Stimulated activated CD8-positive, alpha-beta memory T cell treated with anti-CD3 and anti-CD28 coated beads, Interleukin-4, amount 100 ng/mL, for 48 hours (primary cell): ENCODE measurements at places on chromosomes 2 and 18.

- DNase-seq: no peak
Measured at GRCh38 chr18:42165922-42166513, 211.0 kb downstream of the PIK3C3 start.

DNA sequence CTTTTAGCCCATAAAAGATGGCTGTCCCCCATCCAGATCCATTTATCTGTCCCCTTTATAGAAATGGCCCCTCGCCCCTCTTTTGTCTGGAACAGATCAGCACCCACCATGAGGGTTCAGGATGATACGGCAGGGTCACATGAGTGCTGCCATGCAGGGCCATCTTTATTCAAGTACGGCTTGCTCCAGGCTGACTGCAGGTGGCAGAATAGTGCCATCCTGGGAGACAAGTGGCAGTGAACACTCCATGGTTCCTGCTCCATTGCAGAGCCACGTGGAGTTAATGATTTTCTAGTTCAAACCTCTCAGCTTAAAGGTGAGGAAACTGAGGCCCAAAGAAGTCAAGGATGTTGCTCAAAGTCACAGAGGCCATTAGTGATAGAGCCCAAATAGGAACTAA lies 180.6 kb downstream of the CLIP4 start:
- DNase-seq: no peak

DNA sequence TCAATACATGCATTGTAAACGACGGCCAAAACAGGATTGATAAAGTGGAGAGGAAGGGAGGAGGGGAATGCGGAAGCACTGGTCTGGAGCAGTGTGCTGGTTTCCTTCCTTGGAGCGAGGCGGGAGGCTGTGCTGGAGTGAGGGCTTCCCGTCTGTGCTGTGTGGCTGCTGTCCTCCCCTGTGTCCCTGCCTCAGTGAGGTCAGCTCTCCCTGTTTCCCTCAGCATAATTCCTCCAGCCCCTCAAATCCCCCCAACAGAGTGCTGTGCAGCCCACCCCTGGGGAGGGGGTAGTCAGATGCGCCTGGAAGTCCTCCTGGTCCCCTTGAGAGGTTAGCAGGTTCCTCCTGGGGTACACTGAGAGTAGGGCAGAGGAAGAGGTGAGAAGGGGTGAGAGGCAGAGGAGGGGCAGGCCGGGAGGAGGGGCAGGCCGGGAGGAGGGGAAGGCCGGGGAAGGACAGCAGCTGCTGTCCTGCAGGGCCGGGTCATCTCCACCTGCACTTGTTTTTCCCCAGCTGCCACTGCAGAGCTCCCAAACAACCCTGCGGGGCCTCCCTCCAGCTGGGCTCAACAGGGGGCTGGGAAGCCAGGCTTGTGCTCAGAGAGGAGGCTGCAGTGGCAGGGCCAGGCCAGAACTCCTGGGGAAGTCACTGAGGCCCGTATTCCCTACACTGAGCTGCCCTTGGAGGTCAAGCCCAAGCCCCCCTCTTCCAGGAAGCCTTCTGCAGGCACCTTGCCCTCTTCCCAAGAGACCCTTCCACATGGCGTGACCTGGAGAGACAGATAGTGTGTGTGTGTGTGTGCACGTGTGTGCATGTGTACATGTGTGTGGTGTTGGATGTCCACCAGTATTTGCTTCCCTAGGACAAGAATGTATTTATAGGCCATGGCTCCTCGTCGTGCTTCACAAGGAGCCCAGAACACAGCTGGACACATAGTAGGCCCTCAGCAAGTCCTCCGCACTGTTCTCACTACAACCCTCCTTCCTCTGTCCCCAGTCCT lies 13.2 kb upstream of the ATP6V1B1 start:
- no peak for DNase-seq

GRCh38 chr2:1153920-1154319 lies 203.3 kb downstream of the SNTG2 start:
- DNase-seq: no peak

DNA sequence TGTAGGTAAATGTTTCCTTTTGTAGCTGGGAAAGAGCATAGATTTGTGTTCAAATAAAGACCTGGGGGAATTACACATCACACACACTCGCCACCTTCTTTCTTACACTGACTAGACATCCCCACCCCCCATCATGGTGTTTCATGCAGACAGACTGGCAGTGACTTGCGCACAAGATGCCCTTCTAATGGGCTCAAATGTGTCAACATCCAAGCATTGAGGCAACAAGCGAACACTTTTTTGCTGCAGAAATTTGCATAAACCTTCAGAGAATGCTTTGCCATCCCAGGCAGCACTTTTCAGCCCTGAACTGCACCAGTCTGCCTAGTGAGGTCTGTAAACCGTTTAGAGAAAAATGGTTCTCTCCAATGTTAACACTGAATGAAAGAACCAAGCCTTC lies 4.5 kb downstream of the HOXD8 start:
- no peak for DNase-seq

DNA sequence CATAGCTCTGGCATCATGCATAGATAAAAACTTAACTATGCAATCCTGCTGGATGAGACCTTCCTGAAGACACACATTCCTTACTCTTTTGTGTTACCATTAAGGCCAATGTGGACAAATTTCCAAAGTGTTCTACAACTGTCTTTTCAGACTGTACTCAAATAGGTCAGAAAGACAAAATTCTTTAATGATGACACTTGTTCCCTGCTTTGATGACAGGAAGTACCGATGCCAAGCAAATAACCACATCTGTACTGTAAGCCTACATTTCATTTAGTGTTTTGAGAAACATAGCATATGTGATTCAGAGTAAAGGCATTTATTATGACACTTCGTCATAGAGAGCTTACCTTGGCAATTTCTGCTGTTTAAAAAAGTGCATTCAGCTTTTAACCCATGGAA lies 55.0 kb downstream of the PMAIP1 start:
- DNase-seq: no peak

DNA sequence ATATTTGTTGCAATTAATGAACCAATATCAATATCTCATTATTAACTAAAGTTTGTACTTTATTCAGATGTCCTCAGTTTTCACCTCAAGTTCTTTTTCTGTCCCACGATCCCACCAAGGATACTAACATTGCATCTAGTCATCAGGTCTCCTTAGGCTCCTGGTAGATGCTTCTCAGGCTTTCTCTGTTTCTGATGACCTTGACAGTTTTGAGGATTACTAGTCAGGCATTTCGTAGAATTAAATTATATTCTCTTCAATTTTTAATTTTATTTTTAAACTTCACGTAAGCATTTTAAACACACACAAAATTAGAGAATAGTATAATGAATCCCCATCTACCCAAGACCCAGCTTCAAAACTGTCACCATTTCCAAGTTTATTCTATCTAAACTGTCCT lies 5.6 kb upstream of the ACYP2 start:
- DNase-seq: no peak

- DNase-seq: no peak
Measured at GRCh38 chr2:12199491-12200211, 453.2 kb downstream of the LPIN1 start.

DNA sequence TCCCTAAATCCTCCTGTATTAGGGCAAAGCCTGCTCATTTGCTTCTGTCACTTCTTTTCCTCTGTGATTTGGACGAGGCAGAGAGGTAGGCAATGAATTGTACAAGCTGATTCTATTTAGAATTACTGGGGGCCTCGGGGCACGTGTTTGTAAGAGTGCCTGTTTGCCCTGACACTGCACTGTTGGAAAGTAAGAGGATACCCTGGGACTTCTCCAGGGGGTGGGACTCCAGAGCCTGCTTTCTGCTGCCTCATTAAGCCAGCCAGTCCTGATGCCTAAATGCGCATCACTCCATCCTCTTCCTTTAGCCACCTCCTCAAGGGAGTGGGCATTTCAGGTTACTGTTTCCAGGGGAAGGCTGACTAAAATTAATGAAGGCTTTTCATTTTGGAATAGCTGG lies 134.3 kb downstream of the TDRD15 start:
- no peak for DNase-seq

DNA sequence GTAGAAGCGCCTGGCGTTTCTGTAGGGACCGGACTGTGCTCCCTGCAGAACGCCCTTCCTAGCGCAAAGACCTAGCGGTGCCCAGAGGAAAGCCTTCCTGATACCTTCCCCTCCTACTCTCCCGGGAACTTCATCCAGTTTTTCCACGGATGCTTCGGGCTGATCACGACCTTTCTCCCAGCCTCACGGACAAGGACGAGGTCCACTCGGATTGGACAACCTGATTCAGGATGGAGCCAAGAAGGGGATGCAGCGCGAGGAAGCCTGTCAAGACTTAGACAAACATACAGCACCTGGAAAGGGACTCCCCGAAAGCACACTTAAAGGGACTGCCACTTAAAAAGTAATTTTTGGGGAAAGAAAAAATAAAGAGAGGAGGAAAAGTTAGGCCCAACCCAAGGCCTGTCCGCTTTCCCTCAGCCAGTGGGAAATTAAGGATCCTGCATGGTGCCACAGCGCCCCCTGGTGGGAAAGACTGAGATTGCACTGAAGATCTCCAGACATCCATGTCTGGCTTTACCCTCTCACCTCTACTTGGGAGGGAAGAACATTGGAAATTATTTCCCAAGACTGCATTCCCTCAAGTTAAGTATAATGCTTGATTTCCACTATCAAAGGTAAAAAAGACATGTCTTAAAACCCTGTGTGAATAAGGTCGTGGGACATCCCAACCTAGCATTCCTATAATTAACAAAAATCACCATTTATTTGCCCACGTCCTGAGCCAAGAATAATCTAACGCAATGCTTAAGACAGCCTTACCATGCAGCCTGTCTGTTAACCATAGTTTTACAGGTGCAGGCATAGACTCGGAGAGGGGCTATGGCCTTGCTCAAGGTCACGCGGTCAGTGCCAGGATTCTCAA lies 13.4 kb upstream of the COPS8 start:
- peak; percentile 91 for DNase-seq
